ENCODE measurements at places on chromosomes 12 and 14.

DNA sequence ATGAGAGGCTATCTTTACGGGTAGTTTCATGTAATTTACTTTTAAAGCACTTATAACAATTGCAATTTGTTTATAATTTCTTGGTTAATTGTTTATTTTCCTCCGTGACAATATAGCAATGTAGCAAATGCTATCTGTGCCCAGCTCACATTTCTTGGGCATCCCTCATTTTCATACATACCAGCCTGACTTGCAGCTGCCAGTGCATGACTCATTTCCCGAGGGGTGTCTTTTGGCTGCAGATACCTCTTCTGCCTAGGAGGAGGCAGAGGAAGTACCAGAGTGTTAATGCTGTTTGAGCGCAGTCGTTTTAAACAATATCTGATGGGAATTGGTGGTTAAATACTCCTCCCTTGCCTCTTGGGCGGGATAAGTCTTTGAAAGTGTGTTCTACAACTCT lies 104.2 kb upstream of the ABCD2 start:
- DNase-seq, result no peak

- DNase-seq, result no peak
Observed at GRCh38 chr14:75689012-75689411, 28.0 kb downstream of the TTLL5 start.

DNA sequence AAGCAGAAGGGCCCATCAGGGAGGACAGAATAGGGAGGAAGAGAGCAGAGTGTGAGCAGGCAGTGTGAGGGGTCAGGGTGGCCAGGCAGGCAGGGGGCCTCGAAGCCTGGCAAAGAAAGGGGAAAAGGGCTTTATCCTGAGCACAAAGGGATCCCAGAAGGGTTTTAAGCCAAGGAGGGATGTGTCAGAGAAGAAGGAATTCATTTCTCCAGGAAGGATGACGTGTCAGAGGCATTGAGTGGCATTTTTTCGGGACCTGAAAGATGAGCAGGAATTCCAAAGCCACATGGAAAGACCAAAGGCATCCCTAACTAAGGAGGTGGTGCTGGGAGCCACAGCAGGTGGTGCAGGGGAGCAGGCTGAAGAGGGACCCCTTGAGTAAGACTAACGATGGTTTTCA lies 132.1 kb downstream of the DICER1 start:
- no peak for DNase-seq

DNA sequence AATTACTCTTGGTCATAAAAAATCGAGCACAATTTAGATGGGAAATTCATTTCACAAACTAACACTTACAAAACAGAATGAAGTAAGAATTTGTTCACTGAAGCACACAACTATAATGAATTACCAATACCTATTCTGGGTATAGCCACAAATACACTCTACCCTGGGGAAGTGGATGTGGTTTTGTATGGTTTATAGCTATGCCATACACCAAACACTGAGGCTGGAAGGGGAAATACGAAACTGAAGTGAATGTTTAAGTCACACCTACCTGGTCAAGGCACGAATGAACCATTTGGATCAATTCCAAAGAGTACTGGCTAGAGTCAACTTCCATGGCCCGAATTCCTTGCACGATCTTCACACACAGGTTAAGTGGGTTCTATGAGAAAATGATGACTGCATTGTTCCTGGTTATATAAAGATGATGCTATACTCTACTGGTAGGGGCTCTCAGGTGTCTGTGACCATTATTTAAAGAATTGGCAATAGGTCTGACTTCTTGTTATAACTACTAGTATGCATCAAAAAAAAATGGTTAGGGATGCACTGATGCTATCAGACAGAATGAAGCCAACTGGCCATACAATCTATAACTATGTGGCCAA lies 12.8 kb downstream of the NEK9 start:
- DNase-seq, result no peak

DNA sequence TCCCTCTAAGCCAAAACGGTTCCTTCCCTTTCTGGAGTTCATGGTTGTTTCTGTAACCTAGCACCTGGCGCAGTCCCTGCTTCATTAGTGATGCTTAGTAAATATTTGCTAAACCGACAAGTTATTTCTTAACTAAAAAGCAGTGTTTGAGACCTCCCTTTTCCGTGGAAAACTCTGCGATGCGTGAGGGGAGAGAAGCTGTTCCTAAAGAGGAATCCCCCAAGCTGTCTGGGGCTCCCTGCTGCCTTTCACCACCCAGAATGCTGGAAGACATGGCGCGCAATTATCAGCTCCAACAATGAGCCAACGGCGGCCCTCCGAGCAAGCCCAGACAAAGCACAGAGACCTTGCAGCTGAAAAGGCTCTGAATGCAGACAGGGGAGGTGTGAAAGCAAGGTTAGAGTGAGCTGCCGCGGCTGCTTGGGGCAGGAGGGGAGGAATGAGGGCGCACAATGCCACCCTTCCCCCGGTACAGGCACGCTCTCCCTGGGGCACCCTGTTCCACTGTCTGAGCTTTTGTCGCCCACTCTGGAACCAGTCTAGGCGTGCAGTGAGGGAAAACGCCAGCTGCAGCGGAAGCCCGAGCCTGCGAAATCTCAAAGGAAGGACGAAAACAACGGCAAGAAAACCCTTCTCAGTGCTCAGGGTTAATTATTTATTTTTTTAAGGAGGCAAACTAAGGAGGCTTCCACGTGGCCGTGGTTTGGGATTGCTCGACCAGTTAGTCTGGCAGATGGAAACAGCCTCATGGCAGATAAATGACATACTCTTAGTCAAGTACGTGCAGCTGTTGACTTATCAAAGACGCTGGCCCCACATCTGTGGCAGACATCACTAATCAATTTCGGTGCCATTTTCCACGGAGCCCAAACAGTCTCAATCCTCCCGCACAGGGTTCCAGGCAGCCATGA lies 66.3 kb downstream of the RBM19 start:
- no peak for DNase-seq

DNA sequence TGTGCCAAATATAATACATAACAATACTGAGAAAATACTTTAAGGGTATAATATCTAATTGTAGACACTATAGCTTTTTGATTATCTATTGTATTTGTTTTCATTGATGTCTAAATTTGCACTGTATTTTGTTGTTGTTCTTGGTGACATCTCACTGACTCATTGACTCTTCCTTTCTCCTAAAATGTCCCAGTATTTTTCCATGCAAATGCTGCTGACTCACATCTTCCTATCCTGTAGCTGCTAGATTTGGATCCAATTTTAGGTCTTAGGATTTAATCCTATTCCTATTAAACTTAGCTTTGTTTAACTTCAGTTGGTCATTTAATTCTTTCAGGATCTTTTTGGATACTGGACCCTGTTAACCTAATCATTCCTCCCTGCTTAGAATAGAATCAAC lies 148.5 kb downstream of the TMTC2 start:
- no peak for DNase-seq

- no peak for DNase-seq
Observed at GRCh38 chr12:79975143-79975542, 40.2 kb upstream of the PPP1R12A start.

DNA sequence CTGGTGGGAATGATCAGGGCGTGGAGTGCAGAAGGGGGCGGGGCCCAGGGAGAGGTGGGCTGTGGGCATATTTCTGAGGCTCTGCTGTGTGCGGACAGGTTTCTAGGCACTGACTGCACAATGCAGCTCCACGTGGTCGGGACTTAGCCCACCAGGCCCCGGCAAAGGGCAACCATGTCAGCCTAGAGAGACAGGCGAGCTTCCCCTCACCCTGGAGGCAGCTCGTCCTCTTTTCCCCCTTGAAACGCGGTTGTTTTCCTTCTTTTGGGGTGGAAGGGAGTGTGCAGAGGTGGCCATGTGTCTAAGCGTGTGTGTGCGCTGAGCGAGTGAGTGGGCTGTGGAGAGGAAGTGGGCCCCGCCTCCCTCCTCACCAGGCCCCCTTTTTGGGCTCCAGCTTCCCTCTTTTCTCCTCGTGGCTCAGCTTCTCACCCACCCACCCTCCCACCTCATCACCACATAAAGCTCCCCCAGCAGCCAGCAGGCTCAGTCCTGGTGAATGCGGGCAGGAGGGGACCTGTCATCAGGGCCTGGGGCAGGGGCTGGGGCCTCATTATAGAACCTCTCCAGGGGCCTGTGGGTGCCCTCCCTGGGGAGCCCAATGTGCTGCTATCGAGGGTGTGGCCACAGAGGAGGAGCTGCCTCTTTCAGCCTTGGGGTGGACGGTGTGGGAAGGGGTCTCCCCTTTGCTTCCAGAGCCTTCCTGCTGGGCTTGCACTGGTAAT lies 22.0 kb downstream of the LRTM2 start:
- no peak for DNase-seq

All from NK-92 treated with Interleukin-12 subunit alpha and Interleukin-12 subunit beta, amount 100 ng/mL, for 24 hours (cell line).